ENCODE measurements at places on chromosomes 7 and 10.

DNA sequence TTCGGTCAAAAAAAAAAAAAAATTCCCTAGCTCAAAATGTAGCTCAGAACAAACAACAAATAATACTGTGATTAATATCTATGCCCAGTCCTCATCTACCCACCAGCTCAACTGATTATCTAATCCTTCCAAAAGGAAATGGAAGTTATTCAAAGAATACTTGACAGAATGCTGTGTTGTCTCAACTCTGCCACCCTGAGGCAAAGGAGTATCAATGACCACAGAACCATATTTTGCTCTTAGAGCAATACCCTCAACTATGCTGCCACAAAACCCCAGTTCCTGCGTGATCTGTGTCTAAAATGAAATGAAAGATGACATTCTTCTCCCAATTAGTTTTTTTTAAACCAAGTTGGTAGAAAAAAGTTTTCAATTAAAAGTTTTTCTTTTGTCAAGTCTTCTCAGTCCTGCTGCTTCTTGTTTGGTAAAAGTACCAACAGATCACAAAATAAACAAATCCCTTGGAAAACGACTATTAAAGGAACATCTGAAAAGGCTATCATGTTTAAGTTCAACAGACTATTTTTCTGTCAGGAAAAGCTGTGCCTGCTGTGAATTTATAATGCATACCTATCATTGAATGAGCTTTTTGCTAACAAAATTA, 21.6 kb downstream of the RBM28 start:
- no peaks in the 10 kb centered on the region for H3K36me3 ChIP-seq
- H3K4me3 ChIP-seq = no peak overlapping the region
- H3K27ac ChIP-seq = no peak overlapping the region

DNA sequence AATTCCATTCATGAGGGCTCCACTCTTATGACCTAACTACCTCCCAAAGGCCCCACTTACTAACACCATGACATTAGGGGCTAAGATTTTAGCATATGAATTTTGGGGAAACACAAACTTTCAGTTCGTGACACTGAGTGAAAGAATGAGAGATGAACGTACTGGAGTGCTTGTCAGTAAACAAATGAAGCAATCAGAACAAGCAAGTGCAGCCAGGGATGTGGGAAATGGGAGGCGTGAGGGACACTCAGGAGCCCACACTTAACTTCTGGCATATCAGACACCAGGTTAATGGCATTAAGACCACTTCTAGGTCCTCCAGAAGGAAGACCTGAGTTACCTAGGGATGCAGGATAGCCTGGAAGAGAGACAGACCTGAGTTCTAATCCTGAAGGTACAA, 2.3 kb upstream of the MDFIC start:
- H3K36me3 ChIP-seq = no peaks in the 10 kb centered on the region
- peaks cover 7% of the 10 kb centered on the region for H3K4me1 ChIP-seq
- no peak overlapping the region for H3K27ac ChIP-seq

GRCh38 chr10:21516242-21517131, 9.0 kb downstream of the SKIDA1 start:
- DNase-seq = no peak
- no peaks in the 10 kb centered on the region for H3K36me3 ChIP-seq
- peak overlapping the region; percentile 76 for H3K4me3 ChIP-seq
- peak overlapping the region; percentile 99 for H3K27ac ChIP-seq
- no peaks in the 10 kb centered on the region for H3K27me3 ChIP-seq

- no peaks in the 10 kb centered on the region for H3K4me1 ChIP-seq
- H3K27ac ChIP-seq = no peak overlapping the region
- no peaks in the 10 kb centered on the region for H3K36me3 ChIP-seq
- DNase-seq = no peak
- no peaks in the 10 kb centered on the region for H3K27me3 ChIP-seq
Measured at GRCh38 chr7:3957472-3958108, 656.5 kb downstream of the SDK1 start.

- H3K4me1 ChIP-seq = no peaks in the 10 kb centered on the region
- no peak for DNase-seq
- H3K27ac ChIP-seq = no peak overlapping the region
Measured at GRCh38 chr10:129280908-129281586, 186.0 kb upstream of the MGMT start.
